ENCODE measurements at places on chromosomes 5 and 9.

DNA sequence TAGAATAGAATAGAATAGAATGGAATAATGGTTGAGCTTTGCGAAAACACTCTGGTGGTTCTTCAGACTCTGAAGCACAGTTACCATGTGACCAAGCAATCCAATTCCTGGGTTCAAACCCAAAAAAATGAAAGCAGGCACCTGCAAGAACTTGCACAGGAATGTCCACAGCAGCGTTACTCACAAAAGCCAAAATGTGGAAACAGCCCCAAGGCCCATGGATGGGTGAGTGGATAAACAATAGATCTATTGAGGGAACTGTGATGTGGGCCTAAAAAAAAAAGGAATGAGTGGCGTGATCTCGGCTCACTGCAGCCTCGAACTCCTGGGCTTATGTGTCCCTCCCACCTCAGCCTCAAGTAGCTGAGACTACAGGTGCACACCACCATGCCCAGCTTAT, 21.4 kb upstream of the TMEM250 start:
- no peaks in the 10 kb centered on the region for H3K36me3 ChIP-seq
- H3K27ac ChIP-seq: no peak overlapping the region
- H3K4me1 ChIP-seq: no peaks in the 10 kb centered on the region
- peaks cover 13% of the 10 kb centered on the region for H3K27me3 ChIP-seq

GRCh38 chr9:80378669-80379293, 807.0 kb downstream of the TLE4 start:
- no peak overlapping the region for H3K4me3 ChIP-seq
- peaks cover 4% of the 10 kb centered on the region for H3K36me3 ChIP-seq
- H3K27ac ChIP-seq: no peak overlapping the region

GRCh38 chr5:32089146-32090000, 84.7 kb downstream of the GOLPH3 start:
- peaks cover 6% of the 10 kb centered on the region for H3K4me1 ChIP-seq
- no peaks in the 10 kb centered on the region for H3K27me3 ChIP-seq
- no peak overlapping the region for H3K4me3 ChIP-seq
- H3K27ac ChIP-seq: no peak overlapping the region
- no peaks in the 10 kb centered on the region for H3K36me3 ChIP-seq

GRCh38 chr5:23840083-23840482, 332.7 kb downstream of the PRDM9 start:
- no peaks in the 10 kb centered on the region for H3K36me3 ChIP-seq
- no peak overlapping the region for H3K4me3 ChIP-seq
- H3K4me1 ChIP-seq: no peaks in the 10 kb centered on the region
- DNase-seq: no peak

DNA sequence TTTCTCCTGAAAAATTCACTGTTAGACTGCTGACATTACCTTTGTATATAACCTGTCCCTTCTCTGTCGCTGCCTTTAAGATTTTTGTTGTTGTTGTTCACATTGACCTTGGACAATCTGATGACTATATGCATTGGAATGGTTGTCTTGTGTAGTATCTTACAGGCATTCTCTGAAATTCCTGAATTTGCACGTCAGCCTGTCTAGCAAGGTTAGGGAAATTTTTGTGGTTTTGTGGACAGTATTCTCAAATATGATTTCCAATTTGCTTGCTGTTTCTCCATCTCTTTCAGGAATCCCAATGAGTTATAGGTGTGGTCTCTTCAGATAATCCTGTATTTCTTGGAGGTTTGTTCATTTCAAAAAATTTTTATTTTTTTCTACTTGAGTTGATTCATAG, 140.8 kb downstream of the PRR16 start:
- no peaks in the 10 kb centered on the region for H3K4me1 ChIP-seq
- no peaks in the 10 kb centered on the region for H3K27me3 ChIP-seq
- DNase-seq: no peak
- no peak overlapping the region for H3K4me3 ChIP-seq

DNA sequence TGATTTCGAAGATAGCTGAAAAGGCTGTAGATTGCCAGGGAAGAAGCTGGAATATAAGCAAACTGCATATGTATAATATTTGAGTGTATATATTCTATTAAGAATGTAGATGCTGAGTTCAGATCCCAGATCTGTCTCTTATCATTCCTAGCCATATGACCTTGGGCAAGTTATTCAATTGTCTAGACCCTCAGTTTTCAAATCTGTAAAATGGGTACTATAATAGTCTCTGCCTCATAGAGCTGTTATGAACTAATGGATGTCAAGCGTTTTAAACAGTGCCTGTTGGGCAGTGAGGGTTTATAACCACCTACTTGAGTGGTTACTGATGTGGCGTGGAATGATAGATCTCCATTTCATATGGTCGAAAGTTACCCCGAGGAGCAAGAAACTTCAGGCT, 130.4 kb downstream of the GAS1 start:
- H3K4me3 ChIP-seq: no peak overlapping the region
- no peak for DNase-seq
- H3K4me1 ChIP-seq: no peaks in the 10 kb centered on the region
- no peaks in the 10 kb centered on the region for H3K27me3 ChIP-seq
- H3K27ac ChIP-seq: no peak overlapping the region
- H3K36me3 ChIP-seq: no peaks in the 10 kb centered on the region

GRCh38 chr5:177496727-177497291, 595 bp downstream of the PDLIM7 start:
- H3K4me1 ChIP-seq: peaks cover 72% of the 10 kb centered on the region
- no peaks in the 10 kb centered on the region for H3K36me3 ChIP-seq
- no peak for DNase-seq
- peaks cover 2% of the 10 kb centered on the region for H3K27me3 ChIP-seq
- H3K4me3 ChIP-seq: peak overlapping the region; percentile 66

DNA sequence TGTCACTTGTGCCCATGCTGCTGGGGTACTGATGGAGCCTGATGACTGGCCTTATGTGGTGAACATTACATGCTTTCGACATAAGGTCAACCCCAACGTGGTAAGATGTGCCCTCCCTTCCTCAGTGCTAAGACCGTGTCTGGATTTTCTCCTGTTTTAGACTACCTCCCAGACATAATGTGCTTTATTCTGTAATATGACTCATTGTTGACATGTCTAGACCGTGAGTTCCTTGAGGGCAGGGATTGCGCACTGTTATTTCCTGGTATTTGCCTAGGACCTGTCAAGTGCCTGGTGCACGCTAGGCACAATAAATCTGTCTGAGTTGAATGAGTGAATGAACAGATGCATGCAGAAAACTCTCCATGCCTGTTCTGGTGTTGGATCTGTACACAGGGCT, 346.0 kb downstream of the KDM4C start:
- no peak overlapping the region for H3K27ac ChIP-seq
- H3K36me3 ChIP-seq: peaks cover 79% of the 10 kb centered on the region
- no peaks in the 10 kb centered on the region for H3K4me1 ChIP-seq
- no peak overlapping the region for H3K4me3 ChIP-seq
- no peak for DNase-seq
- H3K27me3 ChIP-seq: no peaks in the 10 kb centered on the region

DNA sequence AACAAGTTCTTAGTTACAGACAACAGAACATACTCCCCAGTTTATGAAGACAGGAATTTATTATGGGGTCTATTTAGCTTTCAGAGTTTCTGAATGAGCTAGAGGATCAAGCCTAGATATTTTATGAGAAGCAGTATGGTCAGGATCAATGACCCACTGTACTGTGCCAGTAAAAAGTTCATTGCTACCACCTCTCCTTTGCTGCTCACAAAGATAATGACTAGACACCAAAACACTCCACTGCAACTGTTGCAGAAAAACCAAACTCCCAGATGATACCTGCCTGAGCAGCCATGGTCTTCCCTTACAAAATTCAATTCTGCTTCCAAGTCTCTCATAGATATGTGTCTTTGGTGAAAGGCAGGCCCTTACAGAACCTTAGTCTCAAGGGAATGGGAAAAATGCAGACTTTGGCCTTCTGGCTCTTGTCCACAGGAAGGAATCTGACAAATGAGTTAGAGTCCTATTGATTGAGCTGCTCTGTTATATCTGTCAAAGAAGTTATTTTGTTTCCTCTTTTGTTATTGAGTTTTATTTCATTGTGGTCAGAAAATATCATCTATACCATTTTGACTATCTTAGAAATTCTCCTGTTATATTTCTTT, 74.7 kb upstream of the RASGRF2 start:
- no peak overlapping the region for H3K27ac ChIP-seq
- H3K27me3 ChIP-seq: no peaks in the 10 kb centered on the region
- no peak overlapping the region for H3K4me3 ChIP-seq

GRCh38 chr5:95718203-95718602, 12.9 kb upstream of the RHOBTB3 start:
- no peaks in the 10 kb centered on the region for H3K27me3 ChIP-seq
- H3K4me1 ChIP-seq: no peaks in the 10 kb centered on the region
- H3K27ac ChIP-seq: no peak overlapping the region
- no peak overlapping the region for H3K4me3 ChIP-seq
- H3K36me3 ChIP-seq: no peaks in the 10 kb centered on the region

DNA sequence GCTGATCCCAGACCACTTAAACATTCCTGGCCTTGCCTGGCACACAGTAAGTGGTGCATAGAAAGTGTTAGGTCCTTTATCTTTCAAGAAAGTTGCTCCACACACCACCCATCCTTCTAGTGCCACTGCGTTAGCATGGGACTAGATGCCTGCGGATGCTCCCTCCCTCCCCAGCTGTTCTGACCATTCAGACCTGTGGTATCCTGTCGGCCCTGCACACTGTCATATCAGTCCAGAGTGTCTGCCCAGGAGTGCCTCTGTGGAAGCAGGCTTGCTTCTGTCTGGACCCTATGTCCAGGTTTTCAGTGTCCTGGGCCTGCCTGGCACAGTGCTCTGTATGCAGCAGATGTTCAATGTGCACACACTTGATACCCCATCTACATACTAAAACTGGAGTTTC, 38.3 kb upstream of the SMU1 start:
- H3K36me3 ChIP-seq: peaks cover 84% of the 10 kb centered on the region
- H3K27me3 ChIP-seq: no peaks in the 10 kb centered on the region
- no peak for DNase-seq
- H3K4me1 ChIP-seq: peaks cover 60% of the 10 kb centered on the region

- peak overlapping the region; percentile 97 for H3K27ac ChIP-seq
- DNase-seq: no peak
- no peaks in the 10 kb centered on the region for H3K27me3 ChIP-seq
- peaks cover 48% of the 10 kb centered on the region for H3K4me1 ChIP-seq
Observed at GRCh38 chr5:163503106-163504078, 2.0 kb upstream of the MAT2B start.

GRCh38 chr5:118407958-118408357, 580.4 kb downstream of the DTWD2 start:
- DNase-seq: no peak
- H3K27ac ChIP-seq: no peak overlapping the region
- no peaks in the 10 kb centered on the region for H3K27me3 ChIP-seq
